ENCODE measurements at places on chromosomes 6 and 20.

- DNase-seq, result no peak
Measured at GRCh38 chr6:11738661-11739375, 39.8 kb downstream of the ADTRP start.

- DNase-seq, result peak; percentile 24
Measured at GRCh38 chr6:150395388-150396009, 26.7 kb downstream of the IYD start.

DNA sequence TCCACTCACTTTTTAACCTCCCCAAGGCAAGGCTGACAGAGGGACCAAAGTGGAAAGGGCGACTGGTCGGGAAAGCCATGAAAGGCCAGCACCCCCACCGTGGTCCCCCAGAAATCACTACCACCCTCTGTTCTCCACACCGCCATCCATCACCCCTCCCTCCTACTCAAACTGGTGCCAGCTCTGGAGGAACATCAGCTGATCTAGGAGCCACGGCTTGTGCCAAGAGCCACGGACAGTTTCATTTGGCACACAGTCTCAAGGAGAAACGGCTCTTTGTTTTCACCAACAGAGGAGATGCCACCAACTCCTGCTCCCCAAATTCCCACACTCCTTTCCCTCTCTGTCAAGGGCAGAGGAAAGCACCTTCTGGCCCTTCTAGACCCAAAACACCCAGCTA, 26.0 kb downstream of the TBC1D7 start:
- DNase-seq, result no peak

DNA sequence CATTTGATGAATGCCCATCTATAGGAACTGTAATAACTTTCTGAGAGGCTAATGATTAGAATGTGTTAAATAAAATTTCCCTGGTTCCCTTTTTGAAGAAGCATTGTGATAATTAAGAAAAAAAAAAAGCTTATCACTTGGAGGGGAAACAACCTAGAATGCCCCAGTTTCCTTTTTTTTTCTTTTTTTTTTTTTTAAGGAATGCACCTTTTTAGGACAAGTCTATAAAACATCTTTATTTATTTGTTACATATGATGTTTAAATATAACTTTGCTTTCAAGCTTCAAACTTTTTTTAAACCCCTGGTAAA, 7.3 kb upstream of the MRPS10 start:
- no peak for DNase-seq

DNA sequence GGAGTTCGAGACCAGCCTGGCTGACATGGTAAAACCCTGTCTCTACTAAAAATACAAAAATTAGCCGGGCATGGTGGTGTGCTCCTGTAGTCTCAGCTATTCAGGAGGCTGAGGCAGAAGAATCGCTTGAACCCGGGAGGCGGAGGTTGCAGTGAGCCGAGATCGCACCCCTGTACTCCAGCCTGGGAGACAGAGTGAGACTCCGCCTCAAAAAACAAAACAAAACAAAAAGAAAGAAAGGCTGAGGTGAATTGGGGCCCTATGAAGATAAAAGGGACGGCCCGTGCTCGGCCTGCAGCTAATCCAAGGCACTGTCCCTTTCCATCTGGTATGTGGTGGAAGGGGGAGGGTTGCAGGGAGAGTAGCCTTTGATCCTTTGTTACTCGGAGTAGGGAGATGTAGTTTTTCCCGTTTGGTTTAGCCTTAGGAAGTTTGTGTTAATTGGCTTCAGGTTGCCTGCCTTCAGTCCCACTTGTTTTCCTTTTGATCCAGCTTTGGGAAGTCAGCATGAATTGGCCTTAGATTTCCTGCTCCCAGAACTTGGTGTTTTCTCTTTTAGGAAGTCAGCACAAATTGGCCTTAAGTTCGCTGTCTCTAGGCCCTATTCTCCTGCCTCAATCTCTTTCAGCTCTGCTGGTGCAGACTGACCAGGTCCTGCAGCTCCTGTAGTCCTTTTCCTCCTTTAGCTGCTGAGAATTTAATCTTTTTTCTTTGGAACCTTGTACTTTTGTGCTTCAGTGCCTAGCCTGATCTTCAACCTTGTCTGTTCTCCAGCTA, 36.1 kb upstream of the PAQR8 start:
- no peak for DNase-seq

- no peak for DNase-seq
Measured at GRCh38 chr6:73248192-73248903, 14.6 kb downstream of the KHDC1 start.

- DNase-seq, result no peak
Measured at GRCh38 chr20:63234693-63235398, 859 bp upstream of the BIRC7 start.

DNA sequence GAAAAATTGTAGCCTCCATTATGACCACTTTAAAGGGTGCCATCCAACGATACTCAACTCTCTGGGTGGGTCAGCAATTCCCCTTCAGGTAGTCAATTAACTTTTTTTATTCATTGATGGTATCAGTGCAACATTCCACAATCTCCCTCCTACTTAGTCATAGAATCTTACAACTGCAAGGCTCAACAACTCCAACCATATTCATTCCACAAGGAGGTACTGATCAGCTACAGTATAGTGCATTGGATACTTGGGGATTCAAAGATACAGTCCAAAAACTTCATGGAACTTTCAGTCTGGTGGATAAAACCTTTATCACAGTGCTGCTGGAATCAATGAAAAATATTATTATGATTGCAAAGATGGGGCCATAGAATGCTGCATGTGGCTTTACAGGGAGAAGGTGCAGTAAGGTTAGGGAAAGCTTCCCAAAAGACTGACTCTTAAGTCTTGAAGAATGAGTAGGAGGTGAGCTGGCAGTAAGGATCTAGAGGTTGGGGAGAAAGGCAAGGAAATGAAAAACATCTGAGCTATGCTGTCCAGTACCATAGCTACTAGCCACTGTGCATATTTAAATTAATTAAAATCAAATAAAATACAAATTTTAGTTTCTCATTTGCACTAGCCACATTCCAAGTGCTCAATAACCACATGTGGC, 314.7 kb upstream of the PRDM1 start:
- DNase-seq, result no peak

DNA sequence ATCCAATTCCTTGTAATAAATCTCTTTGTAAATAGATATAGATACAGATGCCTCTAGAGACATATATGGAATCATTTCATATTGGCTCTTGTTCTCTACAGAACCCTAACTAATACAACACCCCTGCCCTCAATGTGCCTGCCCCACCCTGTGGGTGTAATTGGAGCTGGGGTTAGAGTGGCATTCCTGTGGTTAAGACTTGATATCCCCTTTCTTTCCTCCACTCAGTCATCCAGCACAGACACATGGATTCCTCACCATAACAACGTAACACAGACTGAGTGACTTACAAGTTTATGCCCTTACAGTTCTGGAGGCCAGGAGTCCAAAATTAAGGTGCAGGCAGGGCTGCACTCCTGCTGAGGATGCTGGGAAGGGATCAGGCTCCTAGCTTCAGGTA, 42.8 kb downstream of the C6orf118 start:
- DNase-seq, result no peak

DNA sequence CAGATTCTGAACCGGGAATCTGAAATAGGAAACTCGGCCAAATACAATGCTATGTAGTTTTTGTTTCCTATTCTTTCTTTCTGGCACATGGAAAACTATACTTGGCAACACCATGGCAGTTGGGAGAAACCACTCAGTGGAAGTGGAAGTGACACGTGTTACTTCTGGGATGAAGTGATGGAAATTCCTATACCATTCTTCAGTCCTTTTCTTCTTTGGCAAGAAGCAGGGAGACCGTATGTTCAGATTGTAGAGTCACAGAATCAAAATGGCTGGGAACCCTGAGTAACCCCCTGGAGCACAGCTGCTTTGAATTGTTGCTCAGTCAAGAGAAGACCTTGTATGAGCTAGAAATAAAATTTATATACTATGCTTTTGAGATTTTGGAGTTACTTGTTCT, 18.8 kb upstream of the TINAG start:
- no peak for DNase-seq

- no peak for DNase-seq
Measured at GRCh38 chr6:68082086-68082485, 553.0 kb upstream of the ADGRB3 start.

GRCh38 chr20:41340327-41341055, at the start of gene LPIN3:
Gene LPIN3, plus strand, starts transcription at chr20:41340821. Its CDS starts 4,983 bp downstream, at chr20:41345804.
- peak; percentile 86 for DNase-seq

- DNase-seq, result no peak
Measured at GRCh38 chr20:49372095-49372734, 94.4 kb upstream of the ZNFX1 start.

DNA sequence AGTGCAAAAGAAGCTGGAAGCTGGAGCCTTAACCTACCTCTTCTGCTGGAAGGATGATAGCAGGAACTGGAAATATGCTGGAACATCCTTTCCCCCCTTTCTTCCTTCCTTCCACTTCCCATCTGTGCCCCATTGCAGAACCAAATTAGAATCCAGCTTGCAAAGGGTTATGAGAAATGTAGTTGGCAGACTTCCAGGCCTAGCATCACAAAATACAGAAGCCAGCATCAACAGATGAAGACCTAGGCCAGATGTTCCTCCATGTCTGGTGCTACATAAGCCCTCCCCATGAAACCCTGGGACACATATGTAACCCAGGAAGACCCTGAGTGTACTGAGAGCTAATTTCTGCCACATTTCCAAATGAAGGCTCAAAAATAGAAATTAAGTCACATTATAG, 40.0 kb upstream of the TFAP2B start:
- no peak for DNase-seq

DNA sequence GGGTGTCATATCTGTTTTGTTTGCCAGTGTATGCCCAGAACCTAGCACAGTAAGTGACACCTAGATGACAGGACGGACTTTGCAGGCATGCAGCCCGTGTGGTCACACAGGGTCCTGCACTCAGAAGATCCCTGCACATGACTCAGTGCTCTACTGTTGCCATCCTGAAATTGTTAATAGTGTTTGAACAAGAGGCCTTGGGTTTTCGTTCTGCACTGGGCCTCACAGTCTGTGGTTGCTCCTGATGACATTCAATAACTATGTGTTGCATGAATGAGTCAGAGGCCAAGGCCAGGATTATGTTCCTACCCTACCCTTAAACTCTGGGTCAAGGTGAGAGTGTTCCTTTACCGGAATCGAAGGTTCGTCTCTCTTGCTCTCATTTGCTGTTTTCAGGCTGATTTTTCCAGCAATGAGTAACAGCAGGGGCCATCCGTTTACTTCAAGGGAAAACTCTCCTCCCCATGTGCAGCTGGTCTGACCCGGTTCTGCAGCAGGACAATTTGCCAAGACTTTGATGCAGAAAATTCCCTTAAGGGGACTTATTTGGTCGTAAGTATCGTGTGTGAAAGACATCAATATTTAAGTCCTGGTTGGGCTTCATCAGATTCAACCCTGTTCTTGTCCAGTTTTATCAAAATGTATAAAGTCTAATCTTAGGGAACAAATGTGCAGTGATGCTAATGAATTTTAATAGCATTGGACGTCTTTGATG, 13.0 kb upstream of the PFDN4 start:
- DNase-seq, result no peak

DNA sequence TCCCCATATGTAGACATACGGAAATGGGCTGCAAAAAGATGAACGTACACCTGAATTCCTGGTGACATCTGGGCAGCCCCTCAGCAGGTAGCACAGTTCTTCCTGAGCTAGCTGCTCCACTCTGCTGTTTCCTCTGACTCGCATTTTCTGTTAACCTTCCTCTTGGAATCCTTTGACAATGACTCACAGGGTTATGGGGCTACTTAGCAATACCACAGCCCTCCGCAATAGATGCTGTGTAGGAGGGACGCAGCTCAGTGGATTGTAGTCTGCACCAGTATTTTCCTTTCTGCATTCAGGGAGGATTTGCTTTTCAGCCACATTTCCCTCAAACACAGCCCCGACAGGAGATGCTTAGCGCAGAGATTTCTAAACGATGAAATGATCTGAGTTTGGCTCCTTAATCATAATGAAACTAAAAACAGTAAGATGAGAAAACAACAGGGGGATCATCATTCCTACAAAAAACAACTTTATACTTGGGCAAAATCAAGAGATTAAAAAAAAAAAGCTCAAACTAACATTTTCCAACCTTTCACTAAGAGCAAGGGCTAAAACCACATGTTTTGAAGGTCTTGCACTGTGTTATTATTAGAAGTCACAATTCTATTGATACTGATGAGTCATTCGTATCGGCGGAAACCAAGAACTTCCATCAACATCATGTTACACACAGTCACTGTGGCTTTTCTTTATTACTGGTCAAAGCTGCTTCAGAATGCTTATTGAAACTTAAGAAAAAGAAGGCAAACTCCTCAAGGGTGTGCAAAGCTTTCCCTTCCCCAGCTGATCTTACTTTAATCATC, 12.2 kb downstream of the BACH2 start:
- DNase-seq, result peak; percentile 71

DNA sequence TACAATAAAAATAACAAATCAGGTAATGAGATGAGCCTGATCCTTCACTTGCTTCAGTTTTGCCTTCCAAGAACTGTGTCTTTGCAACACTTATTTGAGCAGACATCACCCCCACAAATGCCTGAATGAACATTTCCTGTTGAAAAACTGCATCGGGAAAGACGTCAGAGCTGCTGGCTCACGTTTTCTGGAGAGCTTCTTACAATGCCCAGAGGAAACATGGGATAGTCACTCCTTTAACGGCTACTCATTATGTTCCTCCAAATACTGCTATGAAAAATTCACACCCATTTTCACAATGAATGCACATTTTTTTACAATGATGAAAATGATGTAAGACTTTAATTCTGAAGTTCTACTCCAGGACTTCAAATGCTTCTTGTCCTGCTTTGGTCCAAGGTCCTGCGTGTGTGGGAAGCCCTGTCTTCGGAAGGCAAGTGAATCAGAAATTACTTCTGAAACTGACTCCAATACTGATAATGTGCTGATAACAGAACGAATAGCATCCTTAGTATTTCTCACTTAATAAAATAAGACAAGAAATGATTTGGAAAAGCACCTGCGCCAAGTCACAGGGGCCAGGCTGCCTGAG, 238.0 kb downstream of the ANKRD60 start:
- DNase-seq, result no peak

GRCh38 chr6:111503660-111504059, 20.6 kb upstream of the REV3L start:
- no peak for DNase-seq

- DNase-seq, result no peak
Measured at GRCh38 chr6:13711324-13711732, 307 bp downstream of the RANBP9 start.

DNA sequence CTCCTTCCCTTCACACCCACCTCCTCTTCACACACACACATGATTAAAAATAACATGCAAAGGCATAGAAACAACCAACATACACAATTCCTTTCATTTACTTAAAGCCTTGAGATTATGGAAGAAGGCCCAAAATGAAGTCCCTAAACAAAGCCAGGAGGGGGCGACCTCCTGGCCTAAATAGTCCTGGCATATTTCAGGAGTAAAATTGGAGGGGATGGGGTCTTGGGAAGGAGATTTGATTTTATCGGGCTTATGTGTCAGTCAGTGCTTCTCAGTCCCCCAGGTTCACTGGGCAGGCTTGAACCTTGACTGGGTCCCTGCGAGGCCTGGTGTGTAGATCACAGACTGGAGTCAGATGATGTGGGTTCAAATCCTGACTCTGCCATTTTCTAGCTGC, 266.4 kb downstream of the SAMD5 start:
- DNase-seq, result no peak

- no peak for DNase-seq
Measured at GRCh38 chr20:1101533-1101932, 16.9 kb upstream of the PSMF1 start.

- no peak for DNase-seq
Measured at GRCh38 chr6:79385893-79386292, 151.3 kb downstream of the LCA5 start.
